ENCODE measurements at places on chromosomes 4 and X.

- DNase-seq: no peak
Observed at GRCh38 chr4:73098016-73098415, 28.5 kb upstream of the COX18 start.

DNA sequence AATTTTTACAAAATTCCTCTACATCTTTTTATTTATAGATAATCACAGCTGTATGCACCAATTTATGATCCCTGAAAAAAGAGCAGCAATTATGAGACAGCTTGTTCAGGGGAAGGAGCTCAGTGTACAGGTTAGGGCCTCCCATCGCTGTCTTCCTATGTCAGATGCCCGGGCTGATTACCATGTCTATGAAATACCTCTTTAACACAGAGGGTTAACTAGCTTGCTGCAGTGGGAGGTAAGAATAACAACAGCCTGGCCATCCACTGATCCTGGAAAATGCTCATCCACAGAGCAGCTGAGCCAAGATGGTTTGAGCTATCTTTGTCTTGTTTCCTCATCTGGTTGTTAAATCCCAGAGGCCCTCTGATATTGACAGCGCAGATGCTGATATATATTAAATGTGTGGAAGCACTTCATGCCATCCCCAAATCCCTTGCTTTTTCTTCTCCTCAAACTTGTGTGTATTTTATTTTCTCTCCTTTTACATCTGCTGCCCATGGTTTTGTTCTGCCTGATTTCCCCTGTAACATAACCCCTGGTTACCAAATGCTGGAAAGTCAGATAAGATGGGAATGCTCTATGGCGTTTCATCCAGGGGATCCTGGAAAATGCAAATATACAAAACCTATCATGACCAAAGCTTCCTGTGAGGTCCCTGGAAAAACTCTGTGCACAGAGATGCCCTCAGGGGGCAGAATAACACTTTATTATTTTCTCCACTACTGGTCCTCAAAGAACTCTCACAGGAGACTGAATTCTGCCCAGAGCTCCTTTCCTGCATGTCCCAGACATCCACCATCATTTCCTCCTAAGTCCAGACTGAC is 85.8 kb upstream of the PUDP start:
- DNase-seq: no peak

DNA sequence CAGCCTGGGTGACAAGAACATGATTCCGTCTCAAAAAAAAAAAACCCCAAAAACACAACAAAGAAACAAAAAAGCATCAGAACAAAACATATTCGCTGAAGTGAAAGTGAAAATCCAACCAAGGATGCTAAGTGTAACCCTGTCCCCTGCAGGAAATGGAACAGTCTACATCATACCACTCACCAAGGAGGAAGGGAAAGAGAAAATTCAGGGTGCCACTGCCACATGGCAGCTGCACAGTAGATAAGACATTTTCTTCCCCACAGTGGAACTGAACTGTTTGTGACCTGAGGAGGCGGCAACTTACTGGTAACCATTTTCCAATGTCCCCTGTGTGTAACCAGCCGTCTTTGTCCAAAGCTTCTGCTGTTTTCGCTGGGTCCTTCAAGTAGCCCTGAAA is 28.2 kb upstream of the CENPU start:
- no peak for DNase-seq

- no peak for DNase-seq
Observed at GRCh38 chr4:42281324-42282020, 115.8 kb upstream of the SHISA3 start.

DNA sequence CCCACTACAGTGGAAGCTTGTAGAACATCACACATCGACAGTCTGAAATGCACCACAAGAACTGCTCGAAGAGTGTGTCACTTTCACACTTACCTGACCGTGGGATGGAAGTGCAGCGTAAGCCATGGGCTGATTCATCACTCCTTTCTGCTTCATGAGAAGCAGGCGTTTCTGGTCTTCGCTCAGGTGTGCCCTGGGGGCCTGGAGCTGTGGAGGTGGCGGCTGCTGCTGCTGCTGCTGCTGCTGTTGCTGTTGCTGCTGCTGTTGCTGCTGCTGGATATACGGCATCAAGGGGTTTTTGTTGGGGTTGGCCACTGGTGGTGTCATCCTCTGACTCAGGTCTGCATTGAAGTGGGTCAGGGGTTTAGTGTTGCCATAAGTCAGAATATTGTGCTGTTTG is 223.6 kb downstream of the MGST2 start:
- DNase-seq: no peak

- no peak for DNase-seq
Observed at GRCh38 chrX:29851857-29852605, 363.3 kb upstream of the MAGEB2 start.

DNA sequence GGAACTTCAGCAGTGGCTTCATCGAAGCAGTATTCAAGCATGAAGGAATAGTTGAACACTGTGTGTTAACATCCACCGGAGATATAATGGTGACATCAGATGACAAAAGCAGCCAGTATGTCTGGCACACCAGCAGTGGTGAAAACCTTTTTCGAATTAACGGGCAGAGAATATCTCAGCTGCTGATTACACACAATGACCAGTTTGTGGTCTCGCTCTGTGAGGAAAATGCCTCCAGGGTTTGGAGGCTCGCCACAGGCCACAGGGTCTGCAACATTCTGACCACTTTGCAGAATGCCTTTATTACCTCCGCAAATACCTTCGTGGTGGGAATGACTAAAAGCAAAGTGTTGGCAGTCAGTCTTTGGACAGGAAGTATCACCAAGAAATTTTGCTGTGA is 201.5 kb downstream of the NWD2 start:
- DNase-seq: no peak

DNA sequence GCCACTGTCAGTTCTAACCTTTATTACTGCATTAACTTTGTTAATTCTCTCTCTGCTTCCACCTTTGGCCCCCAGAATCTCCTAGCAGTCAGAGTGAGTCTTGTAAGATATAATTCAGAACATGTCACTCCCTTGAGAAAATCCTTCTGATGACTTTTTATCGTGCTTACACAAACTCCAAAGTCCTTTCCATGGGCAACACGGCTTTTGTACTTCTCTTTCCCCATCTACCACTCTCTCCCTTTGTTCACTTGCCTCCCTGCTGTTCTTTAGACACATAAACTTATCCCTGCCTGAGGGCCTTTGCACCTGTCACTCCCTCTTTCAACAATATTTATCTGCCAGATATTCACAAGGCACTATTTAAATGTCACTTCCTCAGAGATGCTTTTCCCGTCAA is 64.8 kb downstream of the MAOB start:
- DNase-seq: no peak

DNA sequence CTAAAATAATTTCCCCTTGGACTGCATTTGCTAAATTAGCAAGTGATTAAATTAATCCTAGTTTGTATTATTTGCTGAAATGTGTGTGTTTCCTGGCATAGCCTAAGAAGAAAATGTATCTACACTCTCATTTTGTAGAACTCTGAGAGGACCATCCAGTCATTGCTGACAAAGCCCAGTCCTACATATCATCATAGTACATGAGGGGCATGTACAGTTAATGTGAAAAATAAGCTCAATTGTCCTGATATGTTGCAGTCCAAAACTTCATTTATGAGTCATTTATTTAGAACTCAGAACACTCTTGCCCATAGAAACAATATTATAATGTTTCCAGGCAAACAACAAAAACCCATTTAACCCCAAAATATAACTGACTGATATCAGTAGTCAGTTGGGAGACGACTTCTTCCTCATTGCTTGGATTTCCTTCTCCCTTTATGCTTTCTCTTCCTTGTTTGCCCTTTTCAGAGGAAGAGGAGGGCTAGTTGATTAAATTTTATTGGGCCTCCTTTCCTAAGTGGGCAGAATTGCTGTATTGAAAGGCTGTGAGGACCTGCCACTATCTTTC is 26.9 kb upstream of the BBS12 start:
- no peak for DNase-seq
